NCI-H446 treated with DMSO at 0.1 percent for 48 hours (cell line): ENCODE measurements at places on chromosomes 16 and 17.

- DNase-seq = no peak
These were observed 72.7 kb upstream of the GNG13 start for GRCh38 chr16:873243-873661.

- DNase-seq = no peak
These were observed 1.5 kb upstream of the CCDC57 start for GRCh38 chr17:82214012-82214628.

DNA sequence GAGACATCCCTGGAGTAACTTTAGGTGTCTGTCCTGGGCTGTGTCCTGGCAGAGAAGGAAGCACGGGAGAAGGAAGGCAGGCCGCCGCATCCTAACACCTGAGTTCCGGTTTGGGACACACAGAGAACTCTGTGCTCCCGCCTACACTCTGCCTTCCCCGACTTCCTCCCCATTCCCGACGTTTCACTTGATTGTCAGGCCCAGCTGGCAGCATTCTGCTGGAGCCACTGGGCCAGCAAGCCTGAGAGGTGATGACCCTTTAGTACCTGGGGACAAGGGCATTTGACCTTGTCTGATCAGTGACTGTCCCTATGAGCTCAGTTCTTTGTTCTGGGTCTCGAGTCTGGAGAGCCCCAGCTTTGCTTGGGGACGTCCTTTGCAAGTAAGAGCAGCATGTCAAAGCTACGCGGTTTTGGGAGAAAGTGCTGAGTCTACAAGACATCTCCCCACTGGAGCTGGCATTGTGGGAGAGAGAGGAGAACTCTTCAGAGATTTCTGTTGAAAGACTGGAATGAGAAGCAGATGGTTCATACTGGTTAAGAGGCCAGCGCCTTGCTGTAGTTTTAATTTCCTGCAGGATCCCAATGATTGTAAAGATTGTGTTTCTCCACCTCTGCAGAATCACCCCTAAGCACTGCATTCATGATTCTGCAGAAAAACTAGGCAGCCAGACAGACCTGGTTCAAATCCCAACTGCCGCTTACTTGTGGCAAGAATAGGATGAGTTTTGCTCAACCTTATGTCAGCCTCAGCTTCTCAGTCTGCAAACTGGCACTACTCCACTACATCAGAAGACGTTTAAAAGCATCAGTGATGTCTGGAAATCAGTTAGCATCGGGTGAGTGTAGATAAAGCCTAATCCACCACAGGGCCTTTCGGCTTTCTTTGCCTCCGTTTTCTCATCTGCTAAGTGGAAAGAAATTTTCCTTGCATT is 20.6 kb downstream of the ABAT start:
- DNase-seq = no peak

GRCh38 chr17:77528516-77529327 is 388.0 kb downstream of the SEC14L1 start:
- peak; percentile 75 for DNase-seq

- no peak for DNase-seq
These were observed 113.8 kb upstream of the TNRC6C start for GRCh38 chr17:77844681-77845080.

DNA sequence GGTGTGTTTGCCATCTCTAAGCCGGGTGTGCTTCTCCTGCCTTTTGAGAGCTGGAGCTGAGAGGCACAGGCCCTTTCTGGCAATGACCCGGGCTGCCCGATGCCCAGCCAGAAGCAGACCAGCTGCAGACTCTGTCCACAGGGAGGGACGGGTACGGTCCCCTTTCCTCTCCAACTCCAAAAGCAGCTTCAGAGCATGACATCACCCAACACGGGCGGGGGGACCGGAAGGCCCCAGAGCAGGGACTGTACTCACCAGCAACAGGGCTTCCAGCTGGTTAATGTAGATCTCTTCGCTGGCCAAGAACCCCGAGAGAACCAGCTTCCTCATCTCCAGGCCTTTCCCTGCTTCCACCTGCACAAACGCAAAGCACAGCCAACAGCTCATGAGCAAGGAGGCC is 79.4 kb downstream of the ABR start:
- no peak for DNase-seq
